ENCODE measurements at places on chromosomes 16 and 17.

DNA sequence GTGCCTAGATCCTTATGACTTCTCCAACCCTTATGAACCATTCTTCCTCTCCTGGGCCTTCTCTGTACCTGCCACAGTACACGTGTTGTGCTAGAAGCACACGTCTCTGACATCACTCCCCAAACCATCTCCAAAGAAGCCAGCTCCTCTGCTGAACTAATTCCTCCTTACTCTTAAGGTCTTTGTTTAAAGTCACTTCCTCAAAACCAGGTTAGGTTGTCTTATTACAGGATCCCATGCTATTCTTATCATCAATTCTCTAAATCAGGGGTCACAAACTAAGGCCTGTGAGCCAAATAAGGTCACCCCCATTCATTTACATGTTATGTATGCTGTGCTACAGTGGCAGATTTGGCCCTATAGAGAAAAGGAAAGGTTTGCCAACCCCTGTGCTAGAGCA is 4.0 kb downstream of the SUPT6H start:
- no peak overlapping the region for H3K4me3 ChIP-seq
- no peak overlapping the region for H3K27ac ChIP-seq
- no peaks in the 10 kb centered on the region for H3K27me3 ChIP-seq
- peaks cover 66% of the 10 kb centered on the region for H3K4me1 ChIP-seq
- peaks cover 20% of the 10 kb centered on the region for H3K36me3 ChIP-seq

- H3K4me3 ChIP-seq = no peak overlapping the region
- peaks cover 79% of the 10 kb centered on the region for H3K4me1 ChIP-seq
- no peaks in the 10 kb centered on the region for H3K36me3 ChIP-seq
- DNase-seq = no peak
Observed at GRCh38 chr17:2613089-2613808, 19.8 kb downstream of the PAFAH1B1 start.

DNA sequence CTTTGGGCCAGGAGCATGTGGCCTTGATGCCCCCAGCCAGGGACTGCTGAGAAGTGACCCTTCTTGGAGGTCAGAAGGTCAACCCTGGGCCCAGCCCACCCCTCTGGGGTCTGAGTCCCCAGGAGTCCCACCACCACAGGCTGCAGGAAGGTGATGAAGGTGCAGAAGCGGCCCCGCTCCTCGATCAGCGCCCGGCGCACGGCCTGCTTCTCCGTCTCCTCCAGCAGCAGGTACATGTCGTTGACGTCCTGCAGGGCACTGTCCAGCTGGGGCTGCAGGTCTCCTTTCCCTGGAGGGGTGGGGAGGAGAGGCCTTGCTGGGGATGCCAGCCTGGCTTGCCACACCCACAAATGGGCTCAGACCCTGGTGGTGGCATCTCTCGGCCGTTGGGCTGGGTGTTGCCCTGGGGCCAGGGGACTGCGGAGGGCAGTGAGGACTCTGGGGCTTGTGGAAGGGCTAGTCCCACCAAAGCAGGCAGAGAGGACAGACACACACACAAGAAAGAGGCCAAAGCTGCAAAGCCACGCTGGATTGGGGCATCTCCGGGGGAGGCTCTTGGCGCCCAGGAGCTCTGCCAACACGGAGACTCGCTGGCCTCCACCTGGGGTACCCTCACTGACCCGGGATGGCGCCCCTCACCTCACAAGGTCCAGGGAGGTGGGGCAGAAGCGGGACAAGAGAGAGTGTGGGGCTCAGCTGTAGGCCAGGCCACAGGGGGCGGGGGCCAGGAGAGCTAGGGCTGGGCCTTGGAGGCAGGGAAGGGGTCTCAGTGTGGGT is 7.5 kb downstream of the MTSS2 start:
- peaks cover 81% of the 10 kb centered on the region for H3K4me1 ChIP-seq
- H3K4me3 ChIP-seq = no peak overlapping the region
- peak; percentile 13 for DNase-seq
- peaks cover 57% of the 10 kb centered on the region for H3K36me3 ChIP-seq

GRCh38 chr16:49629851-49630250 is 226.1 kb downstream of the ZNF423 start:
- H3K36me3 ChIP-seq = peaks cover 8% of the 10 kb centered on the region
- no peak for DNase-seq
- H3K4me3 ChIP-seq = no peak overlapping the region
- H3K27me3 ChIP-seq = no peaks in the 10 kb centered on the region

DNA sequence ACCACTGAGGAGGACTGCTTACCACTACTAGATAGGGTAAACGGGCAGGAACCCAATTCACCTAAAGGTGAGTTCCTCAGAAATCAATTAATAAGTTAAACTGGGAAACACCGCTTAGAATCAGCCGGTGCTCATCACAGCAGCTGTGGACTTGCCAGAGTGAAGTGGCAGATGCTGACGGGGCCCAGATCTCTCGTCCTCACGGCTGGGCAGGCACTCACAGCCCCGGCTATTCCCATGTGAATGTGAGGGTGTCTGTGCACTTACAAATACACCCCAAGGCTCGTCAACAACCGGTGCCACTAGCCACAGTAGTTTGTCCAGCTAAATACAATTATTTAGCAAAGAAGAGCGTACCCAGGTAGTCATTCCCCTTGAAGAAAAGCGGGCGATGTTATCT is 29.7 kb downstream of the MBTPS1 start:
- peaks cover 60% of the 10 kb centered on the region for H3K4me1 ChIP-seq
- H3K36me3 ChIP-seq = peaks cover 83% of the 10 kb centered on the region
- H3K27me3 ChIP-seq = no peaks in the 10 kb centered on the region
- no peak overlapping the region for H3K4me3 ChIP-seq
- peak overlapping the region; percentile 81 for H3K27ac ChIP-seq

DNA sequence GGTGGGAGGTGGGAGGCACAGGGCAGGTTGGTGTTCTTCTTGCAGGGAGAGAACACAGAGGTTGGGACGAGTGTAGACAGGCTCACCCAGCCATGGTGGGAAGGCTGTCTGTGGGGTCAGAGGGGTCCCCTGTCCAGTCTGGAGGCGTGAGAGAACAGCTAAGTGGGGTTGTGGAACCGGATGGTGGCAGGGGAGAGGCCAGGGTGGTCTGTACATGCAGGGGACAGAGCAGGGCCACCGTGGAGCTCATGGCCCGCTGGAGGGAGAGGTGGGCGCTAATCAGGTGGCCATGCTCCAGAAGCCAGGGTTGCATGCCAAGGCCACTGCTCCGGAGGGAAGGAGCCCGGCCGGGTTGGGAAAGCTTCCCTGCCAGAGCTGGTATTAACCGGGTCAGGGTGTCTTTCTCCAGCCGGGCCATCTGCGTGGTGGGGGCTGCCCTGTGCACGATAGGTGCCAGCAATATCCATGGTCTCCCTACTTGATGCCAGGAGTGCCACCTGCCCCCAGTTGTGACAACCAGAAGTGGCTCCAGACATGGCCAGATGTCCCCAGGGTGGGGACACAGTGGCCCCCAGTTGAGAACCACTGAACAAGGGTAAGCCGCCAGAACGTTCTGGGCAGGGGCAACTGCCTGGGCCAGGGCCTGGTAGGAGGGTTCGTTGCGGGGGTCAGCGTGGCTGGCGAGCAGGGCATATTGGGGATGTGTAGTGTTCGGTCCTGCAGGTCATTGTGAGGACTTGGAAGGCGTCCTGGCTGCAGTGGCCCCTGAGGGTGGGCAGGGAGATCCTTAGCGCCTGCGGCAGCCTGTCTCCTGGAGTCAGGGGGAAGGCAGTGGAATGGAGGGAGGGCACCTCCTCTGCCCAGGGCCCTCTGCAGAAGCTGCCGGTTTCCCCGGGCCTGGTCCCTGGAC is 5.1 kb downstream of the SNN start:
- H3K27ac ChIP-seq = peak overlapping the region; percentile 85
- no peak for DNase-seq
- H3K4me1 ChIP-seq = peaks cover 98% of the 10 kb centered on the region
- peaks cover 22% of the 10 kb centered on the region for H3K36me3 ChIP-seq

GRCh38 chr17:75753514-75754377 is 11.2 kb downstream of the GALK1 start:
- H3K27ac ChIP-seq = peak overlapping the region; percentile 40
- H3K4me3 ChIP-seq = peak overlapping the region; percentile 63
- H3K4me1 ChIP-seq = peaks cover 26% of the 10 kb centered on the region
- H3K36me3 ChIP-seq = peaks cover 22% of the 10 kb centered on the region

DNA sequence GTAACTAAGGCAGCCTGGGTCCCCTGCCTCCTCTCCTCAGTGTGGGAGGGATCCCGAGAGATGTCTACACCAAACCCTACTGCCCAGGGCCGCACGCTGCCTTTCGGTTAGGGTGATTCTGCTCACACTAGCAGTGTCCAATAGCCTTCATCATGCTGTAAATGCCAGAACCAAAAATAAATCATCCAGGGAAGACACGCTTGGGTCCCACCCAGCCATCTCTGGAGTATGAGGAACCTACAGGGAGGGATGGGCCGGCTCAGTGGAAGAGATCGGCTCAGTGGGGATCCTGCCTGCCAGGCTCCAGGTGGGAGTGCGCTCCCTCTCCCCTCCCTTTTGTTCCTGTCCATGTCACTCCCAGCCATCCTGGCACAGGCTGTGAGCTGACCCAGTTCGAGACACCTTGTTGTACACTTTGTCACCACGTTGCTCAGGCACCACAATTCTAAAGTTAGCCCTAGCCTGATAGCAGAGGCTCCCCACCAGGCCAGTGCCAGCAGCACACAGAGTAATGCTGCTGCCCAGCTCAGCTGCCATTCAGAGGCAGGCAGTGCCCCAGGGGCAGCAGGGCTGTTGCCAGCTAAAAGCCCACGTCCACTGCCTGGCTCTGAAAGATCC is 24.5 kb downstream of the PEMT start:
- peak overlapping the region; percentile 96 for H3K27ac ChIP-seq
- H3K4me3 ChIP-seq = peak overlapping the region; percentile 13
- no peaks in the 10 kb centered on the region for H3K36me3 ChIP-seq
- H3K4me1 ChIP-seq = peaks cover 74% of the 10 kb centered on the region
- peak; percentile 73 for DNase-seq
- H3K27me3 ChIP-seq = no peaks in the 10 kb centered on the region

DNA sequence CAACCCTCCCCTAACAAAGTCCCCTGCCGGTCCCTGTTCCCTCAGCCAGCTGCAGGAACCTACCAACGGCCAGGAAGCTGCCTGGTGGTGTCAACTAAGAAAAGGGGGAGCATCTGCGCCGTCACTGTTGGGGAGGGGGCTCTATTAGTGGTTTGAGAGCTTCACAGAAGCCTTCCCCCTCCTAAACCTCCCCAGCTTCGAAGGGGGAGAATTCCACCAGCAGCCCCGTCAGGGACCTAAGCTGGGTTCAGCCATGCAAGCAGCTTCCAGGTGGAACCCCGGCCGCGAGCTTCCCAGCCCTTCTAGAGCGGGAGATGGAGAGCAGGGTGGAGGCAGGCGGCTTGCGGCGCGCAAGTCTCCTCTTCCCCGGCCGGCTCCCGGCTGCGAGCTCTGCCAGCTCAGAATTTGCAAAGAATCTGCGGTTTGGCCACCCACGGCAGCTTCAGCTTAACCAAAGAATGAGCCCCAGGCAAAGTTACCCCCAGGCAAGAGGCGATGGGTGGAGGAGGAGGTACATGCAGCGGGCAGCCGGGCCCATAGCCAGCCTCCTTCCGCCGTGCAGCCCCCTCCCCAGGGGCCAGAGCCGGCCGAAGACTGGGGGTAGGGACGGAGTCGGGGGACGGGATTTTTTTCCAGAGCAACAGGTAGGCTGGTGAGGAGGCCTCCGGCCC is 33.7 kb downstream of the DDX19A start:
- peak overlapping the region; percentile 87 for H3K27ac ChIP-seq
- H3K4me1 ChIP-seq = peaks cover 27% of the 10 kb centered on the region
- peaks cover 14% of the 10 kb centered on the region for H3K36me3 ChIP-seq
- DNase-seq = peak; percentile 32
- peak overlapping the region; percentile 78 for H3K4me3 ChIP-seq
